ENCODE measurements at places on chromosomes 12 and 14.

DNA sequence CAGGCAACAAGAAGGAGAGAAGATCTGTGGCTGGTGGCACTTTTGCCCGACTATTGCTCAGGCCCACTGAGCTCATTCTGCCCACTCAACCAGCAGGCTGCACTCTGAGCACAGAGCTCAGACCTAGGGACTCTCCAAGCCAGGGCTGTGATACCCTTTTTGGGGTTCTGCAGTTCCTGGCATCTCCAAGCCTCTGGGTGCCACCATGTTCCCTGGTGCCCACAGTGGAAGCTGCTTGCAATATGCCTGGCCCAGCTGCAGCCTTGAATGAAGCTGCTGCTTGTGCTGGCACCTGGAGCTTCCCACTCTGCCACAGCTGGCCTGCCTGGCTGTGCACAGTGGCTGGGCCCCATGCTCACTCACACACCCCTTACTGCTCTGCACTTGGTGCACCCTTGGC is 236.1 kb downstream of the ADGRD1 start:
- no peak for DNase-seq

DNA sequence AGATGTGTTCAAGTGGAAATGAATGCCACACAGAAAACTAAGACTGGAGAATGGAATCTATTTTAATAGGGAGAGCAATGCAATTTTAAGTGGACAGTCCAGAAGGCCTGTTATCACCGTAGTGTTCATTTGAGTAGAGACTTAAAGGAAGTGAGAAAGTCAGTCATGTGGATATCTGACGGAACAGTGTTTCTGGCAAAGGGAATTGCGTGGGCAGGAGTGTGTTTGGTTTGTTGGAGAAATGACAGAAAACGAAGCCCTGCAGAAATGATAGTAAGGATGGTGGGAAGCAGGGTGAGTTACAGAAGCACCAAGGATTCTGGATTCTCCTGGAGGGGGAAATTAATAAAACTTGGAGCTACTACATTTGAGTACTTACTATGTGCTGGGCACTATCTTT is 776.6 kb downstream of the MED13L start:
- DNase-seq = no peak

- no peak for DNase-seq
Observed at GRCh38 chr12:112473056-112473455, 54.3 kb downstream of the PTPN11 start.

GRCh38 chr12:96623155-96623554 is 133.8 kb downstream of the CFAP54 start:
- DNase-seq = no peak

DNA sequence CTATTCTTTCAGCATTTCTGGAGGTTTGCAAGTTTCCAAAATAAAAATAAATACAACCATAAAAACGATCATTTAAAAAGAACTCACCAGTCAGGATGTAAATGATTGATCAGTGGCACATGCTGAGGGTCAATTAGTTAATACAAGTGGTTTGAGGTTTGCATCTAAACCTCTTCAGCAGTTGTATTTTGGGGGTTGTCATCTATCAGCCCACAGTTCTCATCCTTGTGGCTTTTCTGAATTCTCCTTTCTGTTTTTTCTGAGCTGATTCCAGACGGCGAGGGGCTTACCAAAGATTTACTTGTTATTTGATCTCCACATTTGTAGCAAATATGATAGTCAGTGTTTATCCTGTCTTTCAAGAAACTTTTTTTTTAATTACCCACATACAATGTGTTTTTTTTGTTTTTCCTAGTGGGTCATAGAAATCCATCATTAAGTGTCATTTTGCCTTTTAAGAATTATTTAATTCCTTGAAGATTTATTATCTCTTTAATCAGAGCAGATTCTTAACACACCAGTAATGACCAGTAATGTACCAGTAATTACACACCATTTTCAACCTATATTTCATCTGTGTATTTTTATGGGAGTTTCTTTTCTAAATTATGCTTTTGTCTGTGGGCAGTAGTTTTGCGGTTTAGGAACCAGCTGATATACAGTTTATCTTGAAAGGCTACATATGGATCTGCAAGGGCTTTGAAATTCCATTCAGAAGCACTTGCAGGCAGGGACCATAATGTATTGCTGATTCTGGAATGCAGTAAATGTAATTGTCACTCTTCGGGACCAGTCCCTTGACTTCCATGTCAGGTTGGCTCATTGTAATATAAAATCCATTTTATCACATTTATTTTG is 56.3 kb upstream of the DAAM1 start:
- DNase-seq = no peak

DNA sequence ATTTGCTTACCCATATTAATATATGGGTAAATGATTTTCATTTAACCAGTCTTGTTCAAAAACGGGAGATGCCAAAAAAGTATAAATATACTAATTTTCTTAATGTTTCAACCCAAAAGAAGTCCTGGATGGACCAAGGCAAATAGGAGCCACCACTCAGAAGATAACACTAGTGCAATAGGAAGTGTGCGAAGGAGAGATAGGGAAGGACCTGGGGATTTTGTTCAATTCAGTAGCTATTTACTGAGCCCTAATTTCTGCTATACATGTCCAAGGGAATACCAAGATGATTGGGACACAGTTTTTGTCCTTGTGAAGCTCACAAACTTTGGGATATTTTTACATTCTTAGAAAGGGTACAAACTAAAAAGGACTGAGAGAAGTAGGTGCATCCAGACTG is 1.5 kb downstream of the CMAS start:
- DNase-seq = no peak

DNA sequence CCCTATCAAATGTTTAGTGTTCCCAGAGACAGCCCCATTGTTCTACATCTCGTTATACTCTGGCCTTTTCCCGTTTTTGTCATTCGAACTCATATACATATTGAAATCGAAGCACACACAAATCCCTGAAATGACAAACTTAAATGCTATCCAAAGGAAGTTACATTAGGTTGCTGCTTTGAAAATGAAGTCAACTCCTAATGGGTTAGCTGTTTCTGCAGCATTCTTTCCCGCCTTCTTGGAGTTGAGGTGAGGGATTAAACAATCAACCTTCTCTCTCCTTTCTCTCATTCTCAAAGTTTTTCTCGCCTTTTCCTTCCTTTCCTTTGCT is 642 bp upstream of the PHC1 start:
- DNase-seq = no peak

- no peak for DNase-seq
Observed at GRCh38 chr14:57420986-57421385, 30.6 kb downstream of the NAA30 start.

GRCh38 chr12:50739611-50740010 is 24.3 kb upstream of the ATF1 start:
- DNase-seq = no peak

- no peak for DNase-seq
Observed at GRCh38 chr12:44193281-44193680, 357.4 kb downstream of the TMEM117 start.

DNA sequence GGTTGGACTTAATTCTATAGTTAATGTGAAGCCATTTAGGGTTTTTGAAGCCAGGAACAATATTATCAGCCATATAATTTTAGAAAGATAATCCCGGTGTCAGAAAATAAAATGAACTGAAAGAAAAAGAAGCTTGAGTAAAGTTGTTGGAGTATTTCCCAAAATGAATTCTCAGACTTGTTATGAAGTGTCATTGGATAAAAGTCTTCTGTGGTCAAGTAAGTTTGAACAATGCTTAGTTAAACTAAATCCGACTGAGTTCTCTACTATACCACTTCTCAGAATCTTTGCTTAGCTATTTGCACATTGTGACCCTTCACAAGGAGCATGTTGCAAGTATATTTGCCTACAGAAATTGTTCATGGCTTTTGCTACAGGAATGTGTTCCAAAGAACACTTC is 17.5 kb upstream of the FLRT2 start:
- no peak for DNase-seq

DNA sequence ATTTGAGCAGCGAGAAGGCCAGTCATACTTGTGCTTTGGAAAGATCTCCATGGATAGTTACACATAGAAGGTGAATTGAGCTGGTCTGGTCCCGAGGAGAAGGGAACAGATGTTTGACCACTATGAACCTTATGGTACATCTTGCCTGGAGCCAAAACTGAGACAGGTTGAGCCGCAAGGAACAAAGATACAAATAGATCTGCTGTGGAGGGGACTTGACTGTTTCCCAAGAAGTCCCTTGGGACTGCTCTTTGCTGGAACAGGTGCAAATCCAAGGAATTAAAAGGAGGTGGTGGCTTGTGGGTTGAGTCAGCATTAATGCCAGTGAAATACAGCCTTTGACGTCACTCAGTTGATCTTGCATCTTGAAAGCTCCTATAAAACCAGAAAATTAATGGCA is 68.8 kb upstream of the PRIMA1 start:
- DNase-seq = no peak

- DNase-seq = peak; percentile 44
Observed at GRCh38 chr14:105487449-105487985, 831 bp downstream of the CRIP1 start.

DNA sequence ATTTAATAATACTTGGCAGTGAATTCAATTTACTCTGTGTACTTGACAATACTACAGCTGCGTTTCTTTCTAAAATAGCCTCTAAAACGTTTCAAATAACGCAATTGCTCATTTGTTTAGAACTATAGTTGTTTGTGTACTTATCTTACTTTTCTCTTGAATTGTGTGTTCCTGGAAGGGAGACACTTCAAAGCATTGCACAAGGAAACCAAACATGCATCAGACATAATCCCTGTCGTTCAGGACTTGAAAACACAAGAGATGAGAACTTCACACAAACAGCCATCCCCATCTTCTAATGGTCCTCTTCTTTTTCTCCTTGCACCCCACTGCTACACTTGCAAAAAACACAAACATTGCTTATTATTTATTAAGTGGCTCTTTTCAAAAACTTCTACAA is 38.5 kb downstream of the PTGER2 start:
- no peak for DNase-seq

GRCh38 chr12:53268630-53269562 is 797 bp downstream of the ESPL1 start:
- DNase-seq = no peak

- no peak for DNase-seq
Observed at GRCh38 chr12:28884904-28885679, 264.0 kb upstream of the FAR2 start.

DNA sequence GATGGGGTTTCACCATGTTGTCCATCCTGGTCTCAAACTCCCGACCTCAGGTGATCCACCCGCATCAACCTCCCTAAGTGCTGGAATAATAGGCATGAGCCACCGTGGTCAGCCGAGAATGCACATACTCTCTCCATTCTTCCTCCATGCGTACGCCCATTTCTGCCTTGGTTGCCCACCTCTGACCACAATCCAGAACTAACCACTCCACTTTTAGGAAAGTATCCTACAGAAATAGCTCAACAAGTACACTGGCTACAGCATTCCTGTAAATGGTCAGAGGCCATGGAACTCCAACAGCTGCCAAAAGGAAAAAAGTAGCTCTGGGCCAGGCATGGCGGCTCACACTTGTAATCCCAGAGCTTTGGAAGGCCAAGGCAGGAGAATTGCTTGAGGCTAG is 60.7 kb downstream of the IRF2BPL start:
- DNase-seq = no peak

- DNase-seq = no peak
Observed at GRCh38 chr12:98470469-98471082, 44.8 kb upstream of the TMPO start.

DNA sequence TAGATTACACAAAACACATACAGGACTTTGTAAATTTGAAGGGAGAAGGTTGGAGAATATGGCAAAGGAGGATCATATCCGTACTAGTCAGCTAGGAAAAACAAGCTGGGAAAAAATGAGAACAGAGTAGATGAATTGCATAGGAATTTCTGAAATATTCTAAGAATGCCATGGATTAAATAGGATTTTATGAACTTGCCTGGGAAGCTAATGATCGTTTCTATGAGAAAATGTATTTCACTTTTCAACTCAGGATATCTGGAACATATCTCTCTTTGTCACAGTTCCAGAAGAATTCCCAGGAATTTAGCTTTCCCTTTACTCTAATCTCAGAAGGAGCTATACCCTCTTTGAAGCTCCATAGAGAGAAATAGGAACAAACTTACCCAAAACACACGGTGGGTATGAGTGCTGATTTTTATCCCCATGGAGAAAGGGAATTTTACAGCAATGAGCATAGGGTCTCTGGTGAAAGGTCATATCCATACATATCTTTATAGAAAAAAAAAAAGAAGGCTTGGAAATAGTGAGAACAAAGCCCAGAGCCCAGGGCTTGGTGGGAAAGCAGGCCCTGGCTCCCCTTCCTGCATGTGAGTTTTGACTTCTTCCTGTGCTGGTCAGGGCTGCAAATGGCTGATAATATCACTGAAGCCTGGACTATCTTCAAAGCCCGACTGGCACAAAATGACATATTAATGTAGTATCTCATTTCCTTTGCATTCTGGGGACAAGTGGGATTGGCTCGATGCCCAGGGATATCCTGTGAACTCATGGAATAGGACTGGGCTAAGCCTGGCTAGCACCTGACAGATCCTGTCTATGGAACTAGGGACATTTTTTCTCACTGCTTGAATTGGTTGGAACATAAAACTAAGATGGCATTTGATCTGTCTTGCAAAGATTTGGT is 136.3 kb downstream of the AEBP2 start:
- no peak for DNase-seq

DNA sequence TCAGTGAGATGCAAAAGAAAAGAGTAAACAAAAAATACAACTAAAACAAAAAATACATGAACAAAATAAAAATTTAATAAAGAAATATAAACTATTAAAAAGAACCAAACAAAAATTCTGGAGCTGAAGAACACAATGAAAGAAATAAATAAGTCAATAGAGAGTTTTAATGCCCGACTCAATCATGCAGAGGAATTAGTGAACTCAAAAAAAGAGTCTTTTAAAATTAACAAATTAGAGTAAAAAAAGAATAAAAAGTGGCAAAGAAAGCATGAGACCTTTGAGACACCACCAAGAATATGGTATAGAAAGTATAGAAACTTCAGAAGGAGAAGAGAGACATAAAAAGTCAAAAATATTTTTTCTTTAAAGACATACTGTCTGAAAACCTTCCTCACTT is 2.6 kb upstream of the KLRC1 start:
- no peak for DNase-seq

DNA sequence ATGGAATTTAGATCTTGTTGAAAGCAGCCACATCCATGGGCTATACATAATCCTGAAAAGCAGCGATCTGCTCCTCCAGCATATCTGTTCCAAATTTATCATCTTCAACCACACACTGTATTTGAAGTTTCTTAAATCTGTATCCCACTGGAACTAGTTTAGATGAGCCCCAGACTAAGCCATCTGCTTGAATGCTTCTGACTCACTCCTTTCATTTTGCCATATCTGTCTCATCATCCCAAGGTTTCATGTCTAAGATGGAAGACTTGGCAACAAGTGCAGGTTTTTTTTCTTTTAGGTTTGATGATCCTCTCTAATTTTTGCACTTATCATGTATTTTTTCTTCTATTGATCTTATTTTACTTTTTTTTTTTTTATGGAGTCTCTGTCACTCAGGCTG is 54.4 kb upstream of the TMEM263 start:
- no peak for DNase-seq

DNA sequence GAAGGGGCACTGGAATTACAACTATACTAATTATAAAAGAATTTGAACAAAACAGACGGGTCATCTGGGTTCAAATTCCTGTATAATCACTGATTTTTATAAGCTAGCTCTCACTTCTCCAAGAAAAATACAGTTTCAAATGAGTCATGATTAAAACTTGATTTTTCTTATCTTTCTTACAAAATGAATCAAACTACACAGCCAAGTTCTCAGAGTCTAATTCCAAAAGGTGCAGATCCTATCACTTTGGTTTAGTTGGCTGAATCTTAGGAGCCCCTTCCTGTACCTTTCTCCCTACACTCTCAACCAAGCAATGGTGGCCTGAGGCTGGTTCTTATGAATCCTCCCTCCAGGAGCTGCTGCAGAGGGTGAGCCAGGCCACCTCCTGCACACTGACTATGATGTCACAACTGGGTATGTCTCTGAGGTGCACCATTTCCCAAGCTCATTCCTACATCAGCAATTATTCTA is 43.8 kb upstream of the BMP4 start:
- no peak for DNase-seq
